Mesenchymal stem cell (in vitro differentiated cells and primary cell): ENCODE measurements at places on chromosomes 3 and 15.

- DNase-seq, result no peak
These were observed 83.6 kb downstream of the CHST2 start for GRCh38 chr3:143203142-143203541.

- peak; percentile 48 for DNase-seq
These were observed 81.0 kb upstream of the NMNAT3 start for GRCh38 chr3:139758654-139759291.

GRCh38 chr15:92907896-92908712 lies 8.0 kb downstream of the CHD2 start:
- DNase-seq, result peak; percentile 91

DNA sequence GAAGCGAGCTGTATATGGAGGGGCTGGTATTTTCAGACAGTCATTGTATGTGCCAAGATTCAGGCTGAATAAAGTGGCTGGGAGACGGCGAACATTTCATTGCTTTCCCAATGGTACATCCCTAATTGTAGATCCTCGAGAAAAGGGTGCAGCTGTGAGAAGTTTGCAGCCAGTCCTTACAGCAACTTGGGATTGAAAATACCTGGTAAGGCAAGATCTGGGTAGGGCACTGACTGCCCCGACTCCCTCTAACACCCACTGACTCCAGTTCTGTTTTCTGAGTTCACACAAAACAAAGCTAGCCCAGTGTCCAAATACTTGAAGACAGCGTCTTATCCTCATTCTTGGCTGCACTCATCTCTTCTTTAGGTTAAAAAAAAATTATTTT lies 63.7 kb downstream of the EDEM1 start:
- no peak for DNase-seq

GRCh38 chr3:132654190-132654589 lies 5.4 kb downstream of the ACAD11 start:
- no peak for DNase-seq

DNA sequence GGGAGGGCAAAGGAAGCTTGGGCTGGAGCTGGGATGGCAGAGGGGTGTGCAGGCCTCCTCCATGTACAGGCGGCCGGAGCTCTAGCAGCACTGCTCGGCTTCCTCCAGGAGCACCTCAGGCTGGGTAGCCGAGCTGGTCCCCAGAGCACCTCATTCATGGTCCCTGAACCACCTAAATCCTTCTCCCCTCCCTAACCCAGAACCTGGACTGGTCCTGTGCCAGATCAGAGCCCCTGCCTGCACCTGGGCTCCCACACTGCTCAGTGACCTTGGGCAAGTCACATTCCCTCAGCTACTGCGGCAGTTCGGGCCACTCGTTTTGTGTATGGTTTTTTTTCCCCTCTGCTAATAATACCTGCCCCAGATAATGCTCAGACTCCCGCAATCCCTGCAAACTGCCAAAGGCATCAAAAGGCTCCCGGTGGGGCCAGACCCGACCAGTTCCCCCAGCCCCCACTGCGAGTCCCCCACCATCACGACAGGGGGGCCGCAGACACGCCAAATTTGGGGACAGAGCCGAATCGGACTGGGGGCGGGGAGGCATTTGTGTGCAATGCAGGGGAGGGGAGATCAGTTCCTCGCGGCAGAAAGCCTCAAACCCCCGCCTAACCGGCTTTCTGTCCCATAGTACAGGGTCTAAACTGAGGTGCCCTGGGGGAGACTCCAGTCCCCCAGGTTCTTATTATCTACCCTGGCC lies 1.3 kb downstream of the SEMA7A start:
- no peak for DNase-seq

GRCh38 chr3:141955175-141955574 lies 78.7 kb downstream of the ATP1B3 start:
- peak; percentile 57 for DNase-seq

DNA sequence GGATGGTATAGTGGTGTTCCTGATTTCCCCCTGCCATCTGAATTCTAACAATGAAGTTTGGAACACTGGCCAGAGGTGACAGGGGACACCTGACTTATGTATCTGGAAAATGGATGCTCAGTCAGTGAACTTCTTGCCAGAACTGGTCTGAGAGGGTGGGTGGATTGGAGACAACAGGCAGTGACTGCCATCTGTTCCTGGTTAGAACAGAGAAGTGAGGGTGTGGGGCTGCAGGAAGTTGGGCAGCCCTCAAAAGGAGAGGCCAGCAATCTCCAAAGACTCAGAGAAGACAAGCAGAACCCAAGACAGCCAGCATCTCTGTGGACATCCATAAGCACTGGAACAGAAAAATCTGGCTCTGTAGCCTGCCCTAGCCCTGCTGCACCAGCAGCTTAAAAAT lies 50.5 kb downstream of the ANP32A start:
- DNase-seq, result no peak

GRCh38 chr15:101427606-101428487 lies 61.7 kb downstream of the PCSK6 start:
- DNase-seq, result no peak

GRCh38 chr3:52086976-52087663 lies 30.7 kb upstream of the DUSP7 start:
- no peak for DNase-seq

GRCh38 chr3:13950042-13950441 lies 70.2 kb upstream of the WNT7A start:
- no peak for DNase-seq

DNA sequence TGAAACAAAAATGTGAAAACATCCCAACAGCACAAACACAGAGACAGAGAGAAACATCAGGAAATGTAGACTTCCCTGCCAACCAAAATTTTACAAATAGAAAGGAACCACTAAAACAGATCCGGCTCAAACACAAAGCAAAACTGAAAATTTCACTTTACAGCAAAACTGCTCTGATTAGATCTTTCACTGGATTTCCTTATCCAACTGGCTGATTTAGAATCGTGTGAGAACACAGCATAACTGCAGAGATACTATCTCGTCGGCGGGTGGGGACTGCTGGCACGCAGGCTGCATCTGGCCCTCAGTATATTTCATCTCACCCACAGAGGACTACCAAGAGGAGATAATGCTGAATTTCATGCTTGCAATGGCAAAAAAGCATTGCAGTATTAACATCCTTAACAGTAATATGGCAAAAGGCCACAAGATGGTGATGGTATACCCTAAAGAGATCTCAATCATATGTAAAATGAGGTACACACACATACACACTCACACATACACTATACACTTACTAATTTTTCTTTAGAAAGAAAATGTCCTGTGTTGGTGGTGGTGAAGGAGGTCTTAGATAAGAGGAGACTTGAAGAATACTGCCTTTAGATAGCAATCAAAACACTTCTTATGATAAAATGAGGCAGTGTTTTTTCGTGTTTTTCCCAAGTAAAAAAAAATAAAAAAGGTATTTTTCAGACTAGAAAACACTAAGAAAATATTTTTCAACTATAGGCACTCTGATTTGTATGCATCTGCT lies 10.6 kb upstream of the LEO1 start:
- DNase-seq, result peak; percentile 92

- DNase-seq, result no peak
These were observed 138.0 kb upstream of the RAD18 start for GRCh38 chr3:9101286-9101685.
